Muscle of back (tissue), 13 donors: ENCODE measurements at places on chromosomes 12 and 14. TPM values are rescaled to one million over a fixed set of nuclear protein-coding genes. Genes with fewer than 3 reads are reported as not detected.

- no peak for DNase-seq
Observed at GRCh38 chr14:34126586-34126985, 175.7 kb upstream of the EGLN3 start.

GRCh38 chr14:30848449-30849240 lies 25.7 kb upstream of the COCH start:
- DNase-seq = no peak

DNA sequence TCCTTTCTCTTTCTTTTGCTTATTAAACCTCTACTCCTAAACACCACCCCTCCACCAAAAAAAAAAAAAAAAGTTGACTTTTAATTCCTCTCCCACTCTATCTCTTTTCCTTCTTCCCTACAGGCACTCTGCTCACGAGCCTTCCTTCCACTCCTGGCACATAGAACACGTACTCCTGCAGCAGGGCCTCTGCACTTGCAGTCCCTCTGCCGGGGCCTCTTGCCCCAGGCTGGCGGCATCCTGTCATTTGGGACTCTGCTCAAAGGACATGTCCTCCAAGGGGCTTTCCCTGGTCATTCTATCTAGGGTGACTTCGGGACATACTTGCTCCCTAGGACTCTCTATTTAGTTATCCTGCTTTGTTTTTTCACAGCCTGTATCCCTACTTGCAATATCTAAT lies 7.7 kb downstream of the FOS start:
- DNase-seq = peak; percentile 37

GRCh38 chr14:103548463-103549351 lies 13.8 kb downstream of the BAG5 start:
- DNase-seq = no peak

GRCh38 chr12:80598004-80598606 lies 109.3 kb upstream of the MYF6 start:
- peak; percentile 16 for DNase-seq

GRCh38 chr12:57583008-57583831 lies 7.8 kb upstream of the PIP4K2C start:
- DNase-seq = peak; percentile 81

DNA sequence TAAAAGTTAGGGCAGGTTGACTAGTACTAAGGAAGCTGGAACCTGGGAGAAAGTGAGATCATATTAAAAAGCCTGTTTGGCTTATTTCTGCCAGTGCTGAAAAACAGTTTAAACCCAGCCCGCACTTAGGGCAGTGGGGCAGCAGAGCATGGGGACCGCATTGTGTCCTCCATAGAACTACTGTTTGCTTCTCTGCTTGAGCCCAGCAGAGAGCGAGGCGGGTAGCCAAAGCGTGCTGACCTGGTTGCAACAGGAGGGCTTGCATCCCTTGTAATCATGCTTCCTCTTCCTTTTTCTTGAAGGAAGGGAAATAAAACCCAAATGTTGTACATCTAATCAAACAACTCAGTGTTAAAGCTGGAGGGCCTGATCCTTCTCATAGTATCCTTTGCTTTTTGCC lies 82.5 kb upstream of the HOXC13 start:
- no peak for DNase-seq

GRCh38 chr12:80867941-80868340 lies 69.8 kb downstream of the LIN7A start:
- DNase-seq = no peak

DNA sequence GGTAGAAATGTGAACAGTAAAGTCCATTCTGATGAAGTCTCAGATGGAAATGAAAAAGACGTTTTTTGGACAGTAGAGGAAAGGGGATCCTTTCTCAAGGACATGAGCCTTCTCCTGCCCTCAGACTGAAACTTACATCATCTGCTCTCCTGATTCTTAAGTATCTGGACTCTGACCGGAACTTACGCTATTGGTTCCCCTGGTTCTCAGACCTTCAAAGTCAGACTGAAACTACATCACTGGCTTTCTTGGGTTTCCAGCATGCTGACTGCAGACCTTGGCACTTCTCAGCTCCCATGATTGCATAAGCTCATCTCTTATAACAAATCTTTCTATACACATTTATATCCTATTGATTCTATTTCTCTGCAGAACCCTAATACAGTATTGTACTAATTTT lies 291.0 kb downstream of the SNAPC1 start:
- no peak for DNase-seq

- DNase-seq = no peak
Observed at GRCh38 chr14:65940056-65940735, 527.7 kb downstream of the FUT8 start.

DNA sequence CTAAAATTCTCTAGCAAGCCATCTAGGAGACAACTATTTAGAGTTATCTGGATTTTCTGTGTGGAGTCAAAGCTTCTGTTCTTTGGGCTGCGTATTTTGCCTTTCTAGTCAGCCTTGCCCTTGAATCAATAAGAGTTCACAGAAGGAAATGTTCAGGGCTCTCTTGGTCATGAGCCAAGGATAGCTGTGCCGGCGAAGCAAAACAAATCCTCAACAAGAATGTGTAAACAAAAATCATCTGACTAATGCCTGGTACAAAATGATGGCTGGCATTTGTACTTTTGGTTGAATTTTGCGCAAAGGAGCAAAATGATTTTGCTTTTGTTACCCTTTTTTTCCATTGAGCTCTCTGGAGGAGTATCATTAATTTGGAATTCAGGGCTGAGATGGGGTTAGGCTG lies 171.1 kb downstream of the DACT1 start:
- no peak for DNase-seq

GRCh38 chr12:22082190-22082701 lies 36.2 kb downstream of the CMAS start:
- no peak for DNase-seq

The NTN4 gene
- polyA plus RNA-seq = 56.8 TPM

The GPRC5A gene
- polyA plus RNA-seq = 3.3 TPM

The CELA1 gene
- polyA plus RNA-seq = not detected

The MUCL1 gene
- polyA plus RNA-seq = not detected

The HHIPL1 gene
- 2.5 TPM for polyA plus RNA-seq
